ENCODE measurements at places on chromosomes 6 and 20. TPM values are rescaled to one million over a fixed set of nuclear protein-coding genes. Genes with fewer than 3 reads are reported as not detected.

Gene CAGE1
- 0.17 TPM for total RNA-seq

Gene EDN1
- total RNA-seq, result 0.87 TPM

Gene KIF6
- 0.44 TPM for total RNA-seq

Gene CD24
- total RNA-seq, result 1.9 TPM

Gene REM1
- not detected for total RNA-seq

All from smooth muscle cell of trachea (primary cell).